ENCODE measurements at places on chromosomes 1 and 21. TPM values are rescaled to one million over a fixed set of nuclear protein-coding genes. Genes with fewer than 3 reads are reported as not detected.

DNA sequence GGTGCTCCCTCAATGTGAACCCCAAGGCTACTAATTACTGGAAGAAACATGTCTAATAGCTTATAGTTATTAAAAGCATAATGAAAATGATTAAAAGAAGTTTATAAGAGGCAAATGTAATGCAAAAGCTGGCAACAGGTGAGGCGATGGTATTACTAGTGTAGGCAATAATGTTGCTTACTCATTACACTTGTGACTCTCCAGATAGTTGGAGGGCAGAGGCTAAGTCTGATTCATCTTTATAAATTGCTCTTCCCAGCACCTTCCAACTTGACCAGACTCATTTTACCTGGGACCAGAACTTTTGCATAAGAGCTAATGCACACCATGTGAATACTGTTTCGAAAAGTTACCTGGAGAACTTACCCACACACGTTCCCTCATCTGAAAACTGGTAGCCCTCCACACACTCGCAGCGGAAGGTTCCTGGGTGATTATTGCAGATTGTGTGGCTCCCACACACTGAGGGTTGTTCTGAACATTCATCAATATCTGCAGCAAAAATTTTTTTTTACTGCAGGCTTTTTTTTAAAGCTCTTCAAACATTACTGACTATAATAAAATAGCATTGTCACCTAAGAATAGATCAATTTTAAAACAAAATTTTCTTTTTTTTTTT is 48.0 kb downstream of the NID1 start:
- peaks cover 3% of the 10 kb centered on the region for H3K4me1 ChIP-seq
- H3K27me3 ChIP-seq: no peaks in the 10 kb centered on the region
- H3K4me3 ChIP-seq: no peak overlapping the region
- DNase-seq: no peak

DNA sequence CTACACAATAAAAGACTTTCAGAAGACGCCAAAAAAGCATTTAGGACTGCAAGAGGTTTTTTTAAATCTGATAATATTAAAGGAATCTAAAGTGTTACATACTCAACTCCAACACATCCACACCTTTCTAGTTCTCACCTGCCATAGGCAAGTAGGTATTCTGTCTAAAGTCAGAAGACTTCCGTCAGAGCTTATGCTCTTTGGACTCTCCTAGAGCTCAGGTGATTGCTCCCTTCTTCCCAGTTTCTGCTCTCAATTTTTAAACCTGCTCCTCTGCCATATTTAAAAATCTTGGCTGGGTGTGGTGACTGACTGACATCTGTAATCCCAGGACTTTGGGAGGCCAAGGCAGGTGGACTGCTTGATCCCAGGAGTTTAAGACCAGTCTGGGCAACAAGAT is 16.6 kb downstream of the EVI5 start:
- no peak overlapping the region for H3K4me3 ChIP-seq
- no peaks in the 10 kb centered on the region for H3K27me3 ChIP-seq
- H3K27ac ChIP-seq: no peak overlapping the region

DNA sequence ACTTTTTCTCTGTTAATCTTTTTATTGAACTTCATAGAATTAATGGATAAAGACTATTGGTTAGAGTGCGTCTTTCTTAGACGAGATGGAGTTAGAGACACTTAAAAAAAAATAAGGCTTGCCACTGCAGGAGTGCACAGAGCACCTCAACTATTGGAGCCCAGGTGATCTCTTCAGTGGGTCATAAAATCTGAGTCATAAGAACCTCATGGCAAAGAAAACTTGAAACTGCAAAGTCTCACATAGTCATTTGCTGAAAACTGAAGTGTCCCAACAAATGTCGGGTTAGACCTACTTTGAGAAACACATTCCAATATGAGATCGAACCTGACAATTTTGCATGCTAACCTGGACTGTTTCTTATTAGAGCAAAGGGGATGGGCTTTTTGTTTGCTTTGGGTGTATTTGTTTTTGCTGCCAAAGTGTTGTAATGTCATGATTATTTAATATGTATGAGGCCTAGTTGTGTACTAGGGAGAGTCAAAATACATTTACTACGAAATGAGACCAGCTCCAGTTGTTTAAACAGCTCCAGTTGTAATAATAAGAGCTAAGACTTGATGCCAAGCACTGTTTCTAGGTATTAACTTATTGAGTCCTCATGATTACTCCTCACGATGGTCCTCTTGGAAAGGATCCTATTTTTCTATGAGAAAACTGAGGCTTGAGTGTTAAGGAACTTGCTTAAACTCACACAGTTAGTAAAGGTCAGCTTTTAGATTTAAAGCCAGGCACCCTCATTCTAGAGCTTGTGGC is 65.1 kb downstream of the DDR2 start:
- no peak overlapping the region for H3K27ac ChIP-seq
- no peaks in the 10 kb centered on the region for H3K27me3 ChIP-seq
- H3K36me3 ChIP-seq: no peaks in the 10 kb centered on the region
- H3K4me3 ChIP-seq: no peak overlapping the region

The LCE1B gene
- total RNA-seq: not detected

The PLA2G2F gene
- total RNA-seq: 0.47 TPM

The RPE65 gene
- total RNA-seq: 0.24 TPM

The CD46 gene
- total RNA-seq: 69.7 TPM

- H3K4me1 ChIP-seq: no peaks in the 10 kb centered on the region
- no peak for DNase-seq
- H3K4me3 ChIP-seq: no peak overlapping the region
- H3K27ac ChIP-seq: no peak overlapping the region
- no peaks in the 10 kb centered on the region for H3K27me3 ChIP-seq
- no peaks in the 10 kb centered on the region for H3K36me3 ChIP-seq
These were observed 163.2 kb downstream of the CAMTA1 start for GRCh38 chr1:6948416-6948815.

- DNase-seq: no peak
- H3K4me1 ChIP-seq: no peaks in the 10 kb centered on the region
- no peak overlapping the region for H3K27ac ChIP-seq
- no peak overlapping the region for H3K4me3 ChIP-seq
- no peaks in the 10 kb centered on the region for H3K27me3 ChIP-seq
These were observed 23.2 kb upstream of the SLC2A1 start for GRCh38 chr1:42981871-42982270.

The ST6GALNAC3 gene
- 1.8 TPM for total RNA-seq

GRCh38 chr1:183996396-183996795 is 41.1 kb downstream of the COLGALT2 start:
- no peak overlapping the region for H3K27ac ChIP-seq
- no peaks in the 10 kb centered on the region for H3K4me1 ChIP-seq
- H3K27me3 ChIP-seq: no peaks in the 10 kb centered on the region
- no peak for DNase-seq
- H3K4me3 ChIP-seq: no peak overlapping the region

The PLA2G2A gene
- 0.28 TPM for total RNA-seq

DNA sequence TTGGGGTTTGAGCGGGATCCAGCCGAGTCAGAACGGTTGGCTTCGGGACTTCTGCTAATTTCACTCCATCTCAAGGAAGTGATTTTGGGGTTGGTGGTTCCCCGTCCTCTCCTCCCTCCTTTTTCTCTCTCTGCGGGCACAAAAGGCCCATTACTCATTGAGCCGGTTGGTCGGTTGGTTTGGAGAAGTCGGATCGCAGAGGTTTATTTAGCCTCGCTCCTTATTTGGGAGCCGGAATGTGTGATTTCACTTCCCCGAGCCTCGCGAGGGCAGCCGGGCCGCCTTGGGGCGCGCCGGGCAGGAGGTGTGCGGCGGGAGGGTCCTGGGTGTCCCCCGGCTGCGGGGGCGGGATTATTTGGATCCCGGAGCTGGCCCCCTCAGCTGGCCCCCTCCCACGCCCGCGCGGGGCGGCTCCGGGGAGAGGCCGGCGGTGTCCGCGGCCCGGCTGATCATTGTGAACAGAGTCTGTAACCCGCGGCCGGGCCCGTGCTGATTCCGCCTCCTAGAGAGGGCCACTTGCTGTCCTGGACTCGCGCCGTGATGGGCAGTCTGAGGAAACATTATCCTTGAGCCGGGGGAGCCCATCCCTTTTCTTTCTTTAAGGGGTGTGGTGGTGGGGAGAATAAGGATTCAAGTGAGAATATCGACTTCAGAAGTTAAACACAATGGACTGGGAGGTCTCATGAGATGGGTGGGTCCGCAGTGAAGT is 1.2 kb downstream of the MAPKAPK2 start:
- H3K4me1 ChIP-seq: peaks cover 33% of the 10 kb centered on the region
- no peak for DNase-seq
- H3K27ac ChIP-seq: peak overlapping the region; percentile 92

- H3K36me3 ChIP-seq: no peaks in the 10 kb centered on the region
- DNase-seq: no peak
- no peaks in the 10 kb centered on the region for H3K4me1 ChIP-seq
- no peak overlapping the region for H3K4me3 ChIP-seq
These were observed 43.5 kb downstream of the FBXO2 start for GRCh38 chr1:11610629-11611180.

- H3K4me1 ChIP-seq: no peaks in the 10 kb centered on the region
- H3K4me3 ChIP-seq: no peak overlapping the region
- no peak overlapping the region for H3K27ac ChIP-seq
- no peak for DNase-seq
- H3K27me3 ChIP-seq: no peaks in the 10 kb centered on the region
These were observed 85.5 kb upstream of the ERRFI1 start for GRCh38 chr1:8111560-8111959.

DNA sequence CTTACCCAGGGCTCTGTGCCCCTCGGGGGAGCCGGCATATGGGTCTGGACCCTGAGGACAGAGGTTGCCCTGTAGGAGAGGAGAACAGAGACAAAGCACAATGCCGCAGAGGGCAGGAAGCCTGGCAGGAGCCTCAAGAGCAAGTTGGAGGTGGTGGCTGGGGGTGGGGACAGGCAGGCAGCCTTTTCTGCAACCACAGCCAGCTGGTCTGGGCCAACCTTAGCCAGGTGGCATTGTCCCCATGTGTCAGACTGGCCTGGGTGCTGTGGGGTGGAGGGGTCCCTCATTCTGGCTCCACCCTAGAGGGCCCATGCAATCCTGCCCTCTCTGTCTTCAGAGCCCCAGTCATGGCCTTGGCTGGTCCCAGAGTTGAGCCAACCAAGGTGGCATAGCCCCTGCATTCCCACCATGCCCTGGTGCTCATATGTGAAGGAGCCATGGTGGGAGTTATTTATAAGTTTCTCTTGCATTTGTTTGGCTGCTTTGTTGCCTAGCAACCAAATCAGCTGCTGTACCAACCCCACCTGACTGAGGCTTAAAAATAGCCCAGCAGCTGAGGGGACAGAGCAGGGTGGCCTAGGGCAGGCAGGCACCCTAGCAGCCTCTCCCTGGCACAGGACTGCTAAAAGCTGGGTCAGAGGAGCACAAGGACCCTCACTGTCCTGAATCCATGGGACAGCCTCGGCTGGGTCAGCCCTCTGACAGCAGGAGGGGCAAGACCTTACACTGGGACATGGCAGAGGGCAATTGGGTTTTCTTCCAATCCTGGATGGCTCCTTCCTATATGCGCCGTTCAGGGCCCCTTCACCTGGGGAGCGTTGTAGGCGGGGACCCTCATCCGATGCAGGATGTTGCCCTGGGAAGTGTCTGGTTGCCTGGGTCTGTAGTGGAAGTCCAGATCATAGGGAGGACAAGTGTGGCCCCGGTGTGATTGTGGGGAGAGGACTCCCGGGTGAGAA is 19.5 kb downstream of the MAP7D1 start:
- peaks cover 8% of the 10 kb centered on the region for H3K4me1 ChIP-seq
- H3K36me3 ChIP-seq: peaks cover 100% of the 10 kb centered on the region
- H3K27ac ChIP-seq: no peak overlapping the region
- DNase-seq: no peak
- no peak overlapping the region for H3K4me3 ChIP-seq
- no peaks in the 10 kb centered on the region for H3K27me3 ChIP-seq

The CSF3R gene
- 3.7 TPM for total RNA-seq

The FCRL1 gene
- 0.61 TPM for total RNA-seq

DNA sequence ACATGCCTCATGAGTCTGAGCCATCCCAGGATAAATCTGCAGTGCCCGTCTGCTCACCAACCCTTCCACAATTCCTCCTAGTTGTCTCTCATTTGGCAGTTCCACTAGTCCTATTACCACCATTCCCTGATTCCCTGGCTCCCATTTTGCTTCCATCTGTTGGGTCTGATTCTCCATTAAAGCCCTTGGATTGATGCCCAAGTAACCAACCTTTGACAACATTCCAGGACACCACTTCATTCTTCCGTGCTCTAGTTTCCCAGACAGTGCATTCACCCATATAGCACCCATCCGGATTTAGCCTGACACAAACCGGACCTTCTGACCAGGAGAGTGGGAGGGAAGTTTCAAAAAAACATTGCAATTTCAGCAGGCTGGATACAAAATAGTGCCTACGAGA is 189.4 kb upstream of the PALMD start:
- no peaks in the 10 kb centered on the region for H3K27me3 ChIP-seq
- H3K4me1 ChIP-seq: no peaks in the 10 kb centered on the region
- no peak overlapping the region for H3K4me3 ChIP-seq
- no peak for DNase-seq
- no peak overlapping the region for H3K27ac ChIP-seq

DNA sequence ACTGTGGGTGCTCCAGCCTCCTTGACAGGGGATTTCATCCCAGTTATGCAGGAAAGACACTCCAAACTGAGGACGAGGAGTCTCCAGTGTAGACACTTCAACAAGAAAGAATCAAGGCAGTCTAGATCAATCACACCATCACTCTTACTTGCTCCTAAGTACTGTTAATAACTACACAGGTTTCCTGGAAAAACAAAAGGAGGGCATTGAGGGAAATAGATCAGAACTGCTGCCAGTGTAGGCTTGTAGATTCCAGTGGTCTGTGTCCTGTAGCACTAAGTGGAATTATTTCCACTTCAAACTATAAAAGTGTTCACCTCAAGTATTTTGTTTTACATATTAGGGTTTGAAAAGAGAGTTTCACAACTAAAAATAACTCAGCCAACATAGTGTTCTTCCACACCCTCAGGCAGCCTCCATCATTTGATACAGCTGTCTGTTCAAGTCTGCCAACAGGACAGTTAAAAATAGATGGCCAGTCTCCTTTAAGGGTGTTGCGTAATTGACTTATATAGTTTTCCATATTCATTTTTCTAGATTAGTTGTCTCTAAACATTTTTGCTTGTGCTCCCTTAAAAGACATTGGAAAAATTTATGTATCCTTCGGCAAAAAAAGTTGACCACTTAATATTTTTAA is 32.0 kb upstream of the AGL start:
- DNase-seq: no peak
- H3K4me3 ChIP-seq: no peak overlapping the region
- no peak overlapping the region for H3K27ac ChIP-seq
- H3K27me3 ChIP-seq: no peaks in the 10 kb centered on the region

All from thymus (tissue), 14 donors.